ENCODE measurements at places on chromosomes 2 and 18.

DNA sequence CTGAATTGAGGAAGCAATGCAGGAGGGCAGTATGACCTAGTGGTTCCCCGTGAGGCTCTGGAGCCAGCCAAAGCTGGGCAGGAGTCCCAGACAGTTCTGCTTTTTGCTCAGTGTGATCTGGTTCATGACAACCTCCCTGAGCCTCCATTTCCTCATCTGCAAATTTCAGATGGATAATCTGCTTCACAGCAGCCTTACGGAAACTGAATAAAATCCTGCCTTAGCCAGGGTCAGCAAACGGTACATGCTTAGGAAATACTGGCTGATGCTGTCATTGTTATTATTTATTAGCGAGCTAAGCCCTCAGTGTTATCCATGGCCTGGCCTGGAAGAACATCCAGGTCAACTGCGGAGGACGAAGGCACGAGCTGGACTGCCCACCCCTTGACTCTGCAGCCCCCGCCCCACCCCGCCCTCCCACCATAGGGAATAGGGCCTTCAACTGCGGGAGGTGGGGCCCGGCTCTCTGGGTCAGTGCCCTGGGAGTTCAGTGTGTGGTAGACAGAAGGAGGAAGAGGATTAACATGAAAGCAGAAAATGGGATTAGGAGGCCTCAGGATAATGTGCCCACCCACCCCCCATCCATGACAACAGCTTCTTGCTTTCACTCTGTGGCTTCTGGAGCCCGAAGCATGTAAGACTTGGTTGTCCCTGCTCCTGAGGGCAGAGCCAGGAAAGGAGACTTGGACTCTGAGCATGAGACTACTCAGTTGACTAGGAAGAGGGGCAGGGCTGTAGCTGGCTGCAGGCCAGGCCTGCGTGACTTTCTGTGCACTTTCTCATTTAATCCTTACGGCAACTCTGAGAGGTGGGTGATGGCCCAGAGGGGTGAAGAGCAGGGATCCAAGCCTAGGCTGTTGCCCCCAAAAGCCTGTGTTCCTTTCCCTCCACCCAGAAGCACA is 13.1 kb downstream of the PKDCC start:
- no peak for DNase-seq

GRCh38 chr2:136613096-136613495 is 152.2 kb upstream of the THSD7B start:
- no peak for DNase-seq

- DNase-seq, result peak; percentile 40
Observed at GRCh38 chr2:111135910-111136297, 15.2 kb downstream of the BCL2L11 start.

DNA sequence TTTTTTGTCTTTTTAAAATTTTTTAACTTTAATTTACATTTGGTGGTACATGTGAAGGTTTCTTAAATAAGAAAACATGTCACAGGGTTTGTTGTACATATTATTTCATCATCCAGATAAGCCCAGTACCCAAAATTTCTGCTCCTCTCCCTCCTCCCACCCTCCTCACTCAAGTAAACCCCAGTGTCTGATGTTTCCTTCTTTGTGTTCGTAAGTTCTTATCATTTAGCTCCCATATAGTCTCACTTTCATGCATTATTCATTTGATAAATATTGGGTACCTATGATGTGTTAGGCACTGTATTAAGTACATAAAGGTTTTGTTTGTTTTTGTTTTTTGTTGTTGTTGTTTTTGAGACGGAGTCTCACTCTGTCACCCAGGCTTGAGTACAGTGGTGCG is 5.7 kb upstream of the TGIF1 start:
- DNase-seq, result no peak

- no peak for DNase-seq
Observed at GRCh38 chr2:139968588-139968987, 1188.4 kb upstream of the NXPH2 start.
